Karpas-422 (cell line): ENCODE measurements at places on chromosomes 4 and X. TPM values are rescaled to one million over a fixed set of nuclear protein-coding genes. Genes with fewer than 3 reads are reported as not detected.

Gene SYNPO2
- total RNA-seq: 0.94 and 1.2 TPM in 2 replicates

Gene DUX4
- not detected in 2 replicates for total RNA-seq

Gene ADAMTS3
- not detected in 2 replicates for total RNA-seq

Gene LRP2BP
- total RNA-seq: 0.26 TPM in 1 of 2 replicates, not detected in the other

Gene IGFBP7
- not detected in 2 replicates for total RNA-seq

Gene EFHC2
- not detected in 2 replicates for total RNA-seq

Gene ZFX
- 26.4 and 44.2 TPM in 2 replicates for total RNA-seq

Gene CFAP99
- total RNA-seq: 0.67 TPM in 1 of 2 replicates, not detected in the other

Gene PRKG2
- not detected in 2 replicates for total RNA-seq

Gene GSX2
- total RNA-seq: 9.5 and 23.9 TPM in 2 replicates

Gene H2BW2
- not detected in 2 replicates for total RNA-seq

Gene PLCXD1
- 49.4 and 69.5 TPM in 2 replicates for total RNA-seq

Gene PLXNB3
- total RNA-seq: not detected in 2 replicates

Gene NDP
- not detected in 2 replicates for total RNA-seq

Gene SLC10A7
- total RNA-seq: 17.0 and 26.6 TPM in 2 replicates

Gene SPARCL1
- total RNA-seq: 0.11 TPM in 1 of 2 replicates, not detected in the other

Gene PABPC5
- not detected in 2 replicates for total RNA-seq
